Transverse colon (tissue), 4 donors: ENCODE measurements at places on chromosomes 5 and 9. TPM values are rescaled to one million over a fixed set of nuclear protein-coding genes. Genes with fewer than 3 reads are reported as not detected.

DNA sequence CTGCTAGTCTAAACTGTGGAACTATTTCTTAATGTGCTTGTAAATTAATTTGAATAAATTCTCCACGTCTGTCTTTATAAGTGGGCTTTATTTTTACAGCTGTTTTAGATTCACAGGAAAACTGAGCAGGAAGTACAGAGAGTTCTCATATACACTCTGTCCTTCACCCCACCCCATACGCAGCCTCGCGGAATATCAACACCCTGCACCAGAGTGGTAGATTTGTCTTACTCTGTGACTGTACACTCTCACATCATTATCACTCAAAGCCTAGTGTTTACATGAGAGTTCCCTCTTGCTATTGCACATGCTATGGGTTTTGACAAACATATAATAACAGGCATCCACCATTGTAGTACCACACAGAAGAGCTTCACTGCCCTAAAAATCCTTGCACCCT is 179.7 kb upstream of the DAB2 start:
- H3K27me3 ChIP-seq, result no peaks in the 10 kb centered on the region
- no peaks in the 10 kb centered on the region for H3K4me1 ChIP-seq
- H3K4me3 ChIP-seq, result no peak overlapping the region
- no peak for DNase-seq

- H3K27ac ChIP-seq, result no peak overlapping the region
- no peak overlapping the region for H3K4me3 ChIP-seq
- no peaks in the 10 kb centered on the region for H3K36me3 ChIP-seq
Observed at GRCh38 chr5:73529081-73529480, 30.8 kb downstream of the BTF3 start.

Gene GPR150
- total RNA-seq, result not detected

Gene SRP19
- total RNA-seq, result 38.2 TPM

DNA sequence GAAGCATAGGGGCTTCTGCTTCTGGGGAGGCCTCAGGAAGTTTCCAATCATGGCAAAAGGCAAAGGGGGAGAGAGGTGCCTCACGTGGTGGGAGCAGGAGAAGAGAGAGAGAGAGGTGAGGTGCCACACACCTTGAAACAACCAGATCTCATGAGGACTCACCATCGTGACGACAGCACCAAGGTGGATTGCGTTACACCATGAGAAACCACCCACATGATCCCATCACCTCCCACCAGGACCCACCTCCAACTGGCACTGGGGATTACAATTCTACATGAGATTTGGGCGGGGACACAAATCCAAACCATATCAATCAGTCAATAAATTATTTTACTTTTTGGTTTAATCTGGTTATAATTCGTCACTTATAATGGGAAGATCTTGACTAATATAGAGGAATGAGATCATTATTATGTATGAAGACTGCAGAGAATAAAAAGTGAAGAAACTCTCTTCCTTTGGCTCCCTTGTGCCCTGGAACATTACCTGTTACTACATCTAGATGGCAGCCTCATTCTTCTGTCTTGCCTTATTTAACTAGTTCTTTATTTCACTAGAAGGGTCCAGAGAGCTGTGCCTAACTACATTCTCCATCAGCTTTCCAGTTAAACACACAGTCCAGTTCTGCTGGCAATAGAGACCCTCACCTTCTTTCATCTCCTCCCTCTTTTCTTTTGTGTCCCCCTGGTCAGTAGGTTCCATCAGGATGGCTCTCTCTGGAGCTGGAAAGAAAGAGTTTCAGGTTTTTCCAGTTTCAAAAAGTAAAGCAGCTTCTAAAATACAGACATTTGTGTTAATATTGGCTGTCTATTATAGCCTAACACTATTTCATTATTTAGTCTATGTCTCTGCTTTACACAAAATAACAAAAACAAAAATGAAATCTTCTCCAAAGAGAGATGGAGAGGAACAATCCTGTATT is 21.7 kb upstream of the SPINK7 start:
- H3K27ac ChIP-seq, result no peak overlapping the region

Gene PLCXD3
- 1.9 TPM for total RNA-seq

Gene PFDN1
- total RNA-seq, result 124 TPM

GRCh38 chr9:35338561-35339274 is 151.2 kb upstream of the RUSC2 start:
- no peaks in the 10 kb centered on the region for H3K27me3 ChIP-seq
- H3K27ac ChIP-seq, result no peak overlapping the region
- DNase-seq, result no peak
- H3K36me3 ChIP-seq, result no peaks in the 10 kb centered on the region

DNA sequence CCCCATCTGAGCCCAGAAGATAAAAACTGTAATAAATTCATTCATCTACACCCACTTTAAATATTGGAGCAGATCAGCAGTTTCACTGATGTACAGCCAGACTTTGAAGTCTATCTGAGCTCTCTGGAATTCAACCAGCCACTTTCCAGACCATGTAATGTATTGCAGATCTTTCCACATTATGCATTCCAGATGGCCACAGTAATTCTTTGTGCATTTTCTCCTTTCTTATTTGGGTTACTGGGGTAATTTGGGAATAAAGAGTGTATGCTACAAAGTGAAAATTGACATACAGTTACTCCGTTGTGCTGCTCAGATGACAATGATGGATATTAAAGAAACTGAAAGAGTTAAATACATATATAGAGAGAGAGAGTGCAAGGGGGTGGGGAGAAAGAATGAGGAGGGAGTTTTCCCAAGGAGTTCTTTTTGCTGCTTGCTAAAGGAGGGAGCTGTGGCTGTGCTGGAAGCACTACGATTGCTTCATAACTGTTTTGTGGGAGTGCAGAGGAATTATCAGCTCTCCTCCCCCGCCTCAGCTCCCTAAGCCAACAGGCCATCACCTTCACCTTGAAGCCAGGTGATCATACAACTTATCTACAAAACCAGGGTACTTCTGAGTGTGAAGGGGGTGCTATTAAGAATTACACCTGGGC is 152.8 kb downstream of the GAS1 start:
- no peaks in the 10 kb centered on the region for H3K4me1 ChIP-seq
- H3K36me3 ChIP-seq, result no peaks in the 10 kb centered on the region
- peak overlapping the region; percentile 65 for H3K27ac ChIP-seq
- DNase-seq, result no peak
- H3K27me3 ChIP-seq, result no peaks in the 10 kb centered on the region
- H3K4me3 ChIP-seq, result no peak overlapping the region

Gene KCNV2
- not detected for total RNA-seq

DNA sequence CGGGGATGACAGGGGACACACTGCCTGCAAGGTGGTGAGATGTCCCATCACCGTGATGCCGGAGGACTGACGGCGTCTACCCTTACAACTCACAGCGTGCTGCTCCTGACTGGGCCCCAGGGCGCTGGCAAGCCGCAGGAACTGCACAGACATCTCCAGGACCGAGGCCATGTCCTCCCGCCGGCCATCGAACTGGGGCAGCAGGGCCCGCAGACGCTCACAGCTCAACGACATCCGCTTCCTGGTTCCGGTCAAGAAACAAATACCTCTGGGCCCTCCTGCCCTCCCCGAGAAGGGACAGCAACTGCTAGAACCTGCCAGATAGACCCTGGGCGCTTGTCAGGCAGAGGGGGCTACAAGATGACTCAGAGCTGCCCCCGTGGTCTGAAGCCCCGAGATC is 1.0 kb downstream of the SOHLH1 start:
- H3K27ac ChIP-seq, result no peak overlapping the region
- peaks cover 9% of the 10 kb centered on the region for H3K4me1 ChIP-seq
- H3K4me3 ChIP-seq, result no peak overlapping the region
- no peaks in the 10 kb centered on the region for H3K36me3 ChIP-seq
- H3K27me3 ChIP-seq, result peaks cover 28% of the 10 kb centered on the region
- no peak for DNase-seq

- H3K36me3 ChIP-seq, result no peaks in the 10 kb centered on the region
- no peak overlapping the region for H3K4me3 ChIP-seq
- peak overlapping the region; percentile 33 for H3K27ac ChIP-seq
- H3K27me3 ChIP-seq, result no peaks in the 10 kb centered on the region
Observed at GRCh38 chr9:33415501-33416038, 13.2 kb upstream of the AQP7 start.

GRCh38 chr9:35754264-35754663 is at the start of gene MSMP:
MSMP (minus strand) TSS chr9:35754276; CDS start chr9:35754129, 147 bp downstream.
- H3K36me3 ChIP-seq, result no peaks in the 10 kb centered on the region
- no peaks in the 10 kb centered on the region for H3K27me3 ChIP-seq
- no peak within 1 kb of the TSS for H3K27ac ChIP-seq
- no peak for DNase-seq
- H3K4me3 ChIP-seq, result no peak within 1 kb of the TSS
- H3K4me1 ChIP-seq, result peaks cover 11% of the 10 kb centered on the region

Gene IRF1
- 76.0 TPM for total RNA-seq

Gene KCTD16
- not detected for total RNA-seq

Gene GPRIN1
- 1.6 TPM for total RNA-seq

GRCh38 chr5:95937607-95938152 is 24.0 kb downstream of the ELL2 start:
- no peaks in the 10 kb centered on the region for H3K36me3 ChIP-seq
- H3K27ac ChIP-seq, result no peak overlapping the region
- H3K4me1 ChIP-seq, result peaks cover 8% of the 10 kb centered on the region
- DNase-seq, result no peak

- peak overlapping the region; percentile 66 for H3K27ac ChIP-seq
- no peak overlapping the region for H3K4me3 ChIP-seq
- no peak for DNase-seq
- no peaks in the 10 kb centered on the region for H3K4me1 ChIP-seq
- H3K27me3 ChIP-seq, result no peaks in the 10 kb centered on the region
- no peaks in the 10 kb centered on the region for H3K36me3 ChIP-seq
Observed at GRCh38 chr9:134539586-134540194, 101.9 kb upstream of the COL5A1 start.

Gene SEMA5A
- 81.0 TPM for total RNA-seq

DNA sequence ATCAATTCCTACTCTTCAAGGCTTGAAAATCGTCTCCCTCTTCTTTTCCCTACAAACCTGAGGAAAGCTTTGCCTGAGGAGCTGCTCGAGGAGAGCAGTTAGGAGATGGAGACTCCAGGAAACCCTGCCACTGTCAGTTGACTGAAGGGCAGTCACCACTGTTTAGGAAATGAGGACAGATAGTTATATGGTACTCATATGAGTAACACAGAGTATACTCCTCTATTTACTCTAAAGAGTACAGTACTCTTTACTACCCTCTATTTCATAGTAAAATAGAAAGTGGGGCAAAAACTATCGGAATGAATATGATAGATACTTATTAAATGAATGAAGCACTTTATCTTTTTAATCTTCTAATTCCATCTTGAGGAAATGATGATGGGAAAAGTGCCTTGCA is 115.8 kb downstream of the MAPKAP1 start:
- H3K4me3 ChIP-seq, result no peak overlapping the region
- DNase-seq, result no peak
- H3K27ac ChIP-seq, result no peak overlapping the region
- H3K4me1 ChIP-seq, result peaks cover 28% of the 10 kb centered on the region
- H3K36me3 ChIP-seq, result no peaks in the 10 kb centered on the region
- no peaks in the 10 kb centered on the region for H3K27me3 ChIP-seq

DNA sequence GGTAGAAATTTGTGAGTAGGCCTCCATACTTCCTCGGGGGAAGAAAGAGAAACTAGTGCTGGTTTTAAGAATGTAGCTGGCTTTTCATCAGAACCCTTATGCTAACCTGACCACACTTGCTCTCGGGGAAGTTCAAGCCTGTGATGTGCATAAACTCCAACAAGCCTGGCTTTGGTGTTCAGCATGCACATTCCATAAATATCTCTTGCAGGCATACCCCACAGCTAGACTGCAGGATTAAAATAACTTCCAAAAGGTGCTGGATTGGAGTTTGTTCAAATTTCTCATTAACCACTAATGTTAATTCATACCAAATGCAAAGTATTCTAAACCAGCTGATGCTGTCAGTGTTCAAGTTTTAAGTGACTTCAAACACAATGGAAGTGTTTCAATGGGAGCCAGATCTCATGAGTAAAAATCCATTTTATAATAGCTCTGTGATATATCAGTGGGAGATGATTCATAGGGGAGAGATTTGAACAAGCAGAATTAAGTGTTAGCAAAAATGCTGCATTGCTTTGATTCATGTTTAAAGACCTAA is 79.4 kb downstream of the NPR3 start:
- no peak overlapping the region for H3K4me3 ChIP-seq
- DNase-seq, result no peak
- H3K27me3 ChIP-seq, result no peaks in the 10 kb centered on the region
- H3K36me3 ChIP-seq, result no peaks in the 10 kb centered on the region
